ENCODE measurements at places on chromosomes 1 and 21.

GRCh38 chr1:234611225-234611846 is 1.4 kb upstream of the IRF2BP2 start:
- no peak for DNase-seq

- no peak for DNase-seq
These were observed 55.5 kb upstream of the DYNLT5 start for GRCh38 chr1:66696771-66697170.

DNA sequence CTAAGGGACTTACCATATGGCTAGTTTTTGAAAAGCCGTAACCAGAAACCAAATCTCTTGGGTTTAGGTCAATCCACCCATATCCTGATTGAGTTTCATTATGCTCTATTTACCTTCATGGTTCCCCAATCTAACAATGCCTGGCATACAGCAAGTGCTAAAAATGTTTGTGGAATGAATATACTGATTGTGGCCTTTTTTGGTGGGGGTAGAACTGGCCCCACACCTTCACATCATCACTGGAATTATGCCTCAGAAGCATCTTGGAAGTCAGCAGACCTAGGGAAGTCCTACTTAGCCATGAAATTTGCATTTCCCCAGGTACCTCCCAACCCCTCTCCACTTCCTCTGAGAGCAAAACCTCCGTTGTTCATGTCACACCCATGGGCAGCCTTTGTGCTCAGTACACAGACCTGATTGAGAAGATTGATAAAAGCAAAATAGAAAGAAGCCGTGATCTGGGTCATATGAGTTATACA is 17.8 kb upstream of the SLAMF1 start:
- no peak for DNase-seq

DNA sequence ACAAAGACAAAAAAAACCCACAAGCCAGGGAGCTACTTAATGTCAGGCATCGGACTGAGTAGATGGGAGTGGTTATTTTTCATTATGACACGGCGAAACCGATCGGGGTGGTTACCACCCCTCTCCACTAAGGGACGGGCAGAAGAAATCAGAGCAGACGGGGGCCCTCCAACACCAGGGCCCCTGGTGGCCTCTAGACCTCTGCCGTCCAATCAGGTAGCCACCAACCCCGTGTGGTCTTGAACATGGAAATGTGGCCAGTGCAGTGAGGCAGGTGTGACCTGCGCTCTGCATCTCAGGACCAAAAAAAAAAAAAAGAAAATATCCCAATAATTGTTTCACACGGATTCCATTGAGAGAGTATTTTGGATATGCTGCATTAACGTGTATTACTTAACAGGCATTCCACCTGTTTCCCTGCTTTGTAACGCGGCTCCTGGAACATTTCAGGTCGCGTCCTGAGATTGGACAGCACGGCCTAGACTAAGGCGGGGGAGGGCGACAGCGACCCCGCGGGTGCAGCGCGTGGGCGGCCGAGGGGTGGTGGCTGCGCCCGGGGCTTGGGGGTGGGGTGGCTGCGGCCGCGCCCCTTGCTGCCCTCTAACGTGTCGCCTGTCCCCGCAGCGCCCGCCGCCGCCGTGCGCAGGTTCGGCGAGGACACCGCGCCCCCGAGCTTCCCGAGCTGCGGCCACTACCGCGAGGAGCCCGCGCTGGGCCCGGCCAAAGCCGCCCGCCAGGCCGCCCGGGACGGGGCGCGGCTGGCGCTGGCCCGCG is 48.3 kb downstream of the SIM2 start:
- no peak for DNase-seq

DNA sequence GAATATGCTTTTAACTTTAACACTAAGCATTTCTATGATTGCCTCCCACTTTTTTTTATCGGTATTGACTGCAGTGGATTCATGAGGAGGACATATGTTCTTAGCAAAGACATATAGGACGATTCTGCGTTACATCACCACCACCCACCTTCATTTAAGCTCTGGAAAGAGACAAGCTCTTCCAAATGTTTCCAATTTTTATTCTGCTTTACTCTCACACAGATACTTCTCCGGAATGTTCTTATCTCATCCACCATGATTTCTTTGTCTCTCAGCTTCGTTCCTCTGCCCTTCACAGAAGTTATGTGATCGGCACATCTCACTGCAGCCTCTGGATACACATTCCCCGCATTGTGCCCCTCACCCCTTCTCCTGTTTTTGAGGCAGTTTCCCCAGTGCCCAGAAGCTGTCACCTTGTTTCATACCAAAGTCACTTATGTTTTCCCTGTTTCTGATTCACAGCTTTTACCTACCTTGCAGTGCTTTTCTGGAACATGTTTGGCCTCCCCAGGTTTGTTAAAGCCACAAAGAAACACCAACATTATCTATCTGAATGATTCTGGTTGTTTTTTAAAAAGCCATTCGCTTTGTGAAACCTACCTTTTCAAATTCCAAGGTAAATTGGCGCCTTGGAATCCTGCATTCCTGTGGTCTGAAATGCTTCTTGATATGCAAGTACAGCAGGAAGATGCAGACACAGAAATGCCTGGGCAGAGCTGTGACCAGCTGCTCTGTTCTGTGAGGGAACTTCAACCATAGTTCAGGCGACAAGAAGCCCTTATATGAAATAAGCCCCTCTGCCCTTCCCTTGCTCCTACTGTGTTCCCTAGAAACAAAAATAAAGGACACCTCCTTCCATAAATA is 1020.2 kb downstream of the TTLL7 start:
- DNase-seq = no peak

DNA sequence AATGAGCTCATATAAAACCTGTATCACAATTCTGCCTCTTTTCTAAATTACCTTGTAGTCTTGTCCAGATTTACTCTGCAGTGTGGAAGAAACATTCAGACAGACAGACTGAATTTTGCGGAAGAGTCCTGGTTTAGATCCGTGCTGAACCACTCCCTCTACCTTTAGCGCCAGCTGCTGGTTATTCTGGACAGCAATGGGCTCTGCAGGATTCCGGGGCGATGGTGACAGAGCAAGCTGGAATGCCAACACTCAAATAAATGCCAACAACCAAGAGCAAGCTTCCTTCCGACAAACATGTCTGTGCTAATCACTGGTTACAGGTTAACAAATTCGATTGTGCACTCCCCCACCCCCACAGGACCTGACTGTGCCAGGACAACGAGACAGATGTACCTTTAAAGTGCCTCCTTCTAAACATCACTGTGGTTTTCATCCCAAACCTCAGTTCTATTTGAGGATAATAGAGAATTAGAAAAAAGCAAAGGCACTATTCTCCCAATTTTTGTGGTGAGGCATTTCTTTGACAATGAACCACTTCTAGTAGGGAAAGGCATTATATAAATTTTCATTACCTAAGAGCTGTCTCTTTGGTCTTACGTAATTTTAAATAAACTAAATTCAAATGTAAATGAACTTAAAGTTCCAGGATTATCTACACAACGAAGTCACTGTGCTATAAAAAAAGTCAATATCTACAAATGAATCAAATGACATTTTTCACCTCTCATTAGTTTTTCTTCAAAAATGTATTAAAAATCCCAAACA is 90.4 kb downstream of the INTS7 start:
- peak; percentile 39 for DNase-seq

GRCh38 chr1:15657021-15657420 is 27.1 kb upstream of the PLEKHM2 start:
- no peak for DNase-seq

- peak; percentile 72 for DNase-seq
These were observed 177.5 kb downstream of the VPS13D start for GRCh38 chr1:12407050-12407961.

DNA sequence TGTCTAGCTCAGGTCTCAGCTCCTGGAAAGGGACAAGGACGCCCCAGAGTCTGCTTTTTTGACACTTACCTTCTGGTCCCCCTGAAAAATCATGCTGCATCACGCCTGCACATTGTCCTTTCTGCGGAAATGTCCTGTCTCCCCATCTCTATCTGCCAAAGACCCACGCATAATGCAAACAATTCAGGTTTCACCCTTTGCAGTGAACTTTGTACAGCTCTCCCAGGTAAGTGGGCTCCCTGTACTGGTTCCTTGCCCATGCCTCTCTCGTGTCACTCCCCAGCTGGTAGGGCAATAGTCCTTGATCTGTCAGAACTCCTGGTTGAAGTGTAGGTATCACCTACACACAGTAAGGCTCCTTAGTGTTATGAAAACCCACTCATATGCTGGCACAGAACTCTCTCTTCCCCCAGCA is 102.9 kb upstream of the IRF2BP2 start:
- DNase-seq = no peak

- no peak for DNase-seq
These were observed 16.1 kb downstream of the OXCT2 start for GRCh38 chr1:39754906-39755504.

DNA sequence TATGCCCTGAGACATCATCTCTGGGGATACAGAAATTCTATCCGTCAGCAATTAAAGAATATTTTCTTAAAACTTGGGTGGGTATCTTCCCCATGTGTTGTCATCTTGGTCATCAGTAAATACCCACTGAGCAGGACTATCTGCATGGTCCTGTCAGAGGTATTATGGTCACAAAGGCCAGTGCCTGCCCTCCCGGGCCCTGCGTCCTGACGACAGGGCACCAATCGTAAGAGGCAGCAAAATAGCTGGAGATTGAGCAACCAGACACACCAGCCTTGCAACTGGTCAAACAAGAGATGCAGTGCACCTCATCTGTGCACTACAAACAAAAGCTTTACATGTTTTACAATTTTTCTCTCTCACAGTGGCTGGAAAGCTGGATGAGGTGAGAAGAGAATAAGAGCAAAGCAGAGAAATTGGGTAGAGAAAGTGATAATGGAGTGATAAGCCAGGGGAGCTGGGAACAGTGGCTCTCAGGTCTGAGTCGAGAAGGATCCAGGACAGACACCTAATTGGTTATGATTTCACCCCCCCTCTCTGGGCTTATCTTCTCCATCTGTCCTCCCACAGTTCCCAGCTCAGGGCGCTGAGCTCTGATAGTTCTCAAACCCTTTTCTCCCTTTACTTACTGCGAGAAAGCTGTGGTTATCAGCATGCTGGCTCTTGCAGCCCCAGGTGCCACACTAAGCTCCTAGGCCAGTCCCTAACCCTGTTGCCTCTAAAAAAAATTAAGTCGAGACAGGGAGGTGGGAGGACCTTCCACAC is 8.8 kb upstream of the SRP9 start:
- DNase-seq = no peak

DNA sequence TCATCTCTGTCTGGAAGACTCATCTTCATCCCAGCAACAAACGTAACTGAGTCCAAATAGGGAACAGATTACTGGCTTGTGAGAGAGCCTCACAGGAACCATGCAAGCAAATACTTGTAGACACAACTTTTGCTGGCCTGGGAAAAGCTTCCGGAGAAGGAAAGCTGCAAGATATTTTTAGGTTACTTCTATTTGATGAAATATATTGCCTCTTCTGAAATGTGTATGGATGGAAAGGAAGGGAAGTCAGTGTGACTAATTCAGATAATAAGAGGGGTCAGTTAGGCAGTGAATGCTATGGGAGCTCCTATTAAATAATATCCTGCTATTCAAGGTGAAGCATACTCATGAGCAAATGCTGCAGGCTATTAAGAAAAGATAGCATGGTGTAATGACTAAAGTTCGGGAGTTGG is 20.4 kb upstream of the FGGY start:
- DNase-seq = no peak

GRCh38 chr1:152940614-152941013 is 6.4 kb upstream of the SPRR5 start:
- DNase-seq = no peak

GRCh38 chr1:15785683-15786082 is 21.8 kb downstream of the UQCRHL start:
- DNase-seq = no peak

GRCh38 chr1:29518183-29518835 is 282.0 kb downstream of the PTPRU start:
- DNase-seq = no peak

GRCh38 chr1:14977338-14977931 is 176.1 kb upstream of the TMEM51 start:
- DNase-seq = no peak

DNA sequence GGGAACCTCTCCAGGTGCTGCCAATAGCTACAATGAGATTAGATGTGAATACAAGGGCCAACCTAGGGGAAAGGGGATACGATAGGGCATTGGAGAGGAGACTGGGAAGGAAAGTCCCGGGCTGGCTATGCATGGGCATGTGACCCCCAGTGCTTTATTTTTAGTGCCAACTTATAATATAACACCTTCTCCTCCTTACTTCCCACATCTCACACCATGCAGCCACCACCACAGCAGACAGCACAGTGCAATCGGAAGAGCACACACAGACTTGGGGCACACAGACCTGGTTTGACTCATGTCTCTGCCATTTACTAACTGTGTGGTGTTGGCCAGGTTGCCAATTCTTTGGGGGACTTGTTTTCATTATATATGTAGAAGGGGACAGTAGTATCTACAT is 85.4 kb downstream of the TOMM20 start:
- no peak for DNase-seq

GRCh38 chr1:44401256-44402228 is 3.5 kb upstream of the RNF220 start:
- no peak for DNase-seq

DNA sequence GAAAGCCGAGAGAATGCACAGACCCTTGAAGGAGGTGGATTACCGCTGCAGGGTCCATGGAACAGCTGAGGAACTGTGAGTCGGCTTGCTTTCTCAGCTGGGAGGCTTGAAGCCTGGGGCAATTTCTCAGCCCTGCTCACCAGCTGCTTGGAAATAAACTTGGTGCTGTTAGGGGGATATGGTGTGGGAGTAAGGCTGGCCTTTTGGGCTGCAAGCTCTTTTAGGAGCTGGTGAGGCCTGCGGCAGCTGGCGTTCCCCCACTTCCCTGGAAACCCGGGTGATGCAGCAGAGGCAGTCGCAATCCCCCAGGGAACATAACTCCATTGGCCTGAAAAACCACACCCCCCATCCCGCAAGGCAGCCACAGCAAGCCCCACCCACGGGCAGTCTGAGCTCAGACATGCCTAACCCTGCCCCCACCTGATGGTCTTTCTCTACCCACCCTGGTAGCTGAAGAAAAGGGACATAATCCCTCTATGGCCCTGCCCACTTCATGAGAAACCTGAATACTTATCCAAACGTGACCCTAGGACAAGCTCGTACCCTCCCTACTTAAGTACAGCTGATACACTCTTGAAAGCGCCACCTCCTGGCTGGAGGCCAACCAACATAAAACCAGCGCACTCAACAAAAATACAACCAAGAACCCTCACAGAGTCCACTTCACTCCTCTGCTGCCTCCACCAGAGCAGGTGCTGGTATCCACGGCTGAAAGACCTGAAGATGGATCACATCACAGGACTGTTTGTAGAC is 1995.8 kb downstream of the NCAM2 start:
- DNase-seq = no peak

DNA sequence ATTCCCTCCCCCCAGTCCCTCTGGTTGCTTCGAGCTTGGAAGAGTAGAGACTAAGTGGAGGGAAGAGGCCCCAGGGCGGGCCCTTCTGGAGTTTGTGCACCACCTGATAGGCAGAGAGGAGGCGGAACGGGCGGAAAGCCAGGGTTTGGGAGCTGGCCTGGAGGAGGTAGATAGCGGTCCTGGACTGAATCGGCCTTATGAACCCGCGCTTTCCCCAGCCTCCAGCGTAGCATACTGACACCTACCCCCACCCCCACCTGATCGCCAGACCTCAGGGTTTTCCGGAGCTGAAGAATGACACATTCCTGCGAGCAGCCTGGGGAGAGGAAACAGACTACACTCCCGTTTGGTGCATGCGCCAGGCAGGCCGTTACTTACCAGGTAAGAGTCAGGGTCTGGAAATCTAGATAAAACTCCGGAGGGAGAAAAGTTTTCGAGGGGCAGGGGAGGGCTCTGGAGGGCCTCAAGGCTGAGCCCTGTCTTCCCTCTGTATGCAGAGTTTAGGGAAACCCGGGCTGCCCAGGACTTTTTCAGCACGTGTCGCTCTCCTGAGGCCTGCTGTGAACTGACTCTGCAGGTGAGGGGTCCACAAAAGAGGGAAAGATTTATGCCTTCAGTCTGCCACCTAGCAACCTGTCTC is 705 bp downstream of the UROD start:
- DNase-seq = peak; percentile 77

GRCh38 chr1:117127795-117128194 is 6.2 kb upstream of the TRIM45 start:
- DNase-seq = no peak
